ENCODE measurements at places on chromosomes 2 and 18.

GRCh38 chr2:240462073-240462706, 26.7 kb downstream of the GPC1 start:
- DNase-seq: no peak

DNA sequence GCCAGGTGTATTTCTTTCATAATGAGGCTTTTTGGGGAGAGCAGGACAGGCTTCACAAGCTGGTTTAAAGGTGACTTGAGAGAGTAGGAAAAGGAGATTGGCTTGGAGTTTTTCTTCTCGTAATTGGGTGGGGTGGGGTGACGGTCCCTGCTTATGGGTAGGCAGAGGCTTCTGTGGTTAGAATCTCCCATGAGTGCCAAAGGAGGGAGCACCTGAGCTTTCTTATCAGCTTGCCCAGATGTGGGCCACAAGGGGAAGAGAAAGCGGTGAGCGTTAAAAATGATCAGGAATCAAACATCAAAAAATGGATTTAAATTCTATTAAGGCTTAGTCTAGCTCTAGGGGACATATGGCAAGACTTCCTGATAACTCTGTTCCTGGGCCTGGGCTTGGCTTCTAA, 9.7 kb upstream of the PNPT1 start:
- DNase-seq: no peak

DNA sequence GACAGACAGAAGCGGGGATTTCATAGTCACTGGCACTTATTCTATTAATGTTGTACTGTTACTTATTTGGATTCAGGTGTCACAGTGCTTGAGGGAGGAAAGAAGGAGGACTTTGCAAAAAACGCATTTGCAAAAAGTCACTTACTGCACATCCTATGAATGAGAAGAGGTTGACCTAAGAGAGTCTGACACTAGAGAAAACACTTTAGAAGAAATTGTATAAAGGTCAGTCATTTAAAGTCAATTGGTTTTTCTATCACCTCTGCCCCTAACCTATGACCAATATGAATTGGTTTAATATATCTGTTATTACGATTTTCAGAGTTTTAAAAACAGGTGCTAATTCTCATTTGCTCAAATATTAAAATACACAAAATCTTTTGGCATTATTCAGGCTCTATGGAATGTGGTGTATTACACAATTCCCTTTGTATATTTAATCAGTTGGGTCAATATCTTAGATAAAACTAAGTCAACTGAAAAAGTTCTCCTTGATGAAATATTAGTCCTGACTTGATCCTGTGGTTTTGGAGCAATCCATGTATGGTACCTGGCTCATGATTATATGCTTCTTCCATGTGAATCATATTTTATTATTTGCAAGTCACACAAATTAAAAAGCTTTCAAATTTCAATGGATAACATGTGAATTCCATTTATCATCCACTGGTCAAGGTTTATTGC, 157.4 kb downstream of the CDH2 start:
- DNase-seq: no peak

- no peak for DNase-seq
Measured at GRCh38 chr2:212649646-212650045, 111.0 kb upstream of the ERBB4 start.

GRCh38 chr18:22322243-22322691, 95.4 kb downstream of the CTAGE1 start:
- no peak for DNase-seq

DNA sequence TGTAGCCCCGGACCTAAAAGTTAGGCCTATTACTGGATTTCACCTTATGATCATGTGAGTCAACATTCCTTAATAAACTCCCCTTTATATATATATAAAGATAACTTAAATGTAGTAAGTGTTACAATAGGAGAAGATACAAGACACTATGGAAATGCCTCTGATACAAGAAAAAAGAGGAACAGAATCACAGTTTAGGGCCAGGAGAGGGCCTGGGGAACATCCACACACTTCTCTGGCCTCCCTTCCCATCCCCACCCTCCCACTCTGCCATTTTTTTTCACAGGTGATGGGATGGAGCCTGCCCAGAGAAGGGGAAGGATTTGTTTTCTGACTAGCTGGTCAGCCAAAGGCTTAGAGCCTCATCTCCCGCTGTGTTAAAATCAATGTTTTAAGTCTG, 6.4 kb downstream of the CDC42EP3 start:
- DNase-seq: no peak

Data from fibroblast of the conjunctiva (primary cell).